ENCODE measurements at places on chromosomes 3 and 15.

- no peak for DNase-seq
These were observed 25.7 kb downstream of the EEFSEC start for GRCh38 chr3:128178782-128179483.

GRCh38 chr3:32996048-32996754 lies 44.8 kb downstream of the CCR4 start:
- no peak for DNase-seq

DNA sequence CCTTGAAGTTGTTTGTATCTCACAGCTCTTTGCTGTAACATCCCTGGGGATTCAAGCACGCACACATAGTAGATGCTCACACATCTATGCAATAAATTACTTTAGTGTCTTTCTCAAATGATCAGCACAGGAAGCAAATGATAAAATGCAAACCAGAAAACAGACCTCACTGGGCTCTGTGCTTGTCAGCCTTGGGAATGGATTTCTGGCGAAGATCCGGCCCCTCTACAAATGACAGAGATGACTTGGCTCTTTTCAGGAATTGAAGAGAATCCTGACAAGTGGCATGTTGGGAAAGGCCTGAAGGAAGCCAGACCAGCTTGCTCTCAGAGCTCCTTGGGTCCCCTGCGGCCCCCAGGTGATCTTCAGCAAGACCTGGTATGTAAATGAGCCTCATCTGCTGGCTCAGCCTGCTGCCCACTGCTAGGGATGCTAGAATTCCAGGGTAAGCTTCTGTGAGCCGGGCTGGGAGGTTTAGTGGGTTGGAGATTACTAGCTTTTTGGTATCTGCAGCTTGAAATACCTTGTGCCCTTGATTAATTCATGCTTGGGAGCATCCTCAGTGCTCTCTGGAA lies 54.1 kb downstream of the LPP start:
- DNase-seq: no peak

- DNase-seq: no peak
These were observed 48.0 kb downstream of the CTNNB1 start for GRCh38 chr3:41247055-41248004.

- no peak for DNase-seq
These were observed 283.1 kb upstream of the ARL6 start for GRCh38 chr3:97481416-97481815.
